ENCODE measurements at places on chromosomes 2 and 18. TPM values are rescaled to one million over a fixed set of nuclear protein-coding genes. Genes with fewer than 3 reads are reported as not detected.

DNA sequence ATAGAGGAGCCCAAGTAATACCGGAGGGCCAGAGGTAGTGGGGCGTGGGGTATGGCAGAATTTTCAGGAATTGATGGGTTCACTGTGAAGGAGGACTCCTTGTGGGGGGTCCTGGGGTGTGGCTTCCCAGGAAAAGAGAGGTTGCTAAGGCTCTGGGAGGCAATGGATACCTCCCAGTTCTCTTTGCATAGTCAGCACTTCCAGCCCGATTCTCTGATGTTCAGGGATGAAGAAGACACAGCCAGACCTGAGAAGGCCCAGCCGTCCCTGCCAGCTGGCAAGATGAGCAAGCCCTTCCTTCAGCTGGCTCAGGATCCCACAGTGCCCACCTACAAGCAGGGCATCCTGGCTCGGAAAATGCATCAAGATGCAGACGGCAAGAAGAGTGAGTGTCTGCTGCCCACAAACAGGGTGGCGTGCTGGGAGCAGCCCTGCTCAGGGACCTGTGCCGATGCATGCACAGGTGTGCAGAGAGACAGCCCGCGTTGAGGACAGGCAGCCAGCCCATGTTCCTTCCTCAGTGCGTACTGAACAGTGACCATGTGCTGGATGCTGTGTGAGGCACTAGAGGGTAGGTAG lies 22.2 kb downstream of the PSD4 start:
- DNase-seq, result no peak

- no peak for DNase-seq
These were observed 2.9 kb downstream of the TBR1 start for GRCh38 chr2:161418715-161419637.

DNA sequence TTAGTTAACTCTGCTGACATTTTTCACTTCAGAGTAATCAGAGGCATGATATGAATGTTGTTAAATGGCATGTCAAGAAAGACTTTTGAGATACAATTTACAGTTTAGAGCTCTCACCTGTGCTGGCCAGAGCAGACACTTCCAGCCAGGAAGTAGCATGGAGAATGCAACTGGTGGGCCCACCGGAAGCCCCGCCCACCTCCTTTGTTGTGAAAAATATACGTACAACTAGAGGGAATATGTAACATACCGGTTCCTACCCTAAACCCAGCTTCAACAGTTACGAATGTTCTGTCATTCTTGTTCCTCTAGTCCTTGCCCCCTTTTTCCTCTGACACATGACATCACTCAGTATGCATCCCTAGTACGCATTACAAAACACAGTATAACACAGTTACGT lies 70.2 kb upstream of the ITM2C start:
- DNase-seq, result no peak

- no peak for DNase-seq
These were observed 182.2 kb upstream of the ZFP36L2 start for GRCh38 chr2:43408407-43409160.

ACVR1C gene
- total RNA-seq, result 0.58 TPM

COL6A3 gene
- total RNA-seq, result 4.1 TPM

DNA sequence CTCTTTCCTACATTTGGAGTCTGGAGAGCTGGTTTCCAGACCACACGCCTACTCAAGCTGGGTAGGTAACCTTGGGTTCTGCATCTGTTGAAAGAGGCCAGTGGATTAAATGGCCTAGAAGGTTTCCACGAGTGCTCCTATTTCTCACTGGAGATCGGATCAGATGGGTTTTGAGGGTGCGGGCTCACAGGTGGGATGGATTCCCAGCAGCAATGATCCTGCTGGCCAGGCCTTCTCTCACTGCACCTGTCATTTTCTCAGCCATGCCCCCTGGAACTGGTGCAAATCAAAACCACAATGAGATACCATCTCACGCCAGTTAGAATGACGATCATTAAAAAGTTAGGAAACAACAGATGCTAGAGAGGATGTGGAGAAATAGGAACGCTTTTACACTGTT lies 747.5 kb upstream of the RAB6C start:
- DNase-seq, result no peak

Data from K562 (cell line).